Thoracic aorta (tissue), 2 donors: ENCODE measurements at places on chromosomes 5 and 9. TPM values are rescaled to one million over a fixed set of nuclear protein-coding genes. Genes with fewer than 3 reads are reported as not detected.

The GFPT2 gene
- total RNA-seq, result 32.1 TPM

The ZFP37 gene
- total RNA-seq, result 1.8 TPM

The STXBP1 gene
- total RNA-seq, result 87.3 TPM

The PCDHA1 gene
- total RNA-seq, result not detected

The CTSV gene
- not detected for total RNA-seq

- no peaks in the 10 kb centered on the region for H3K4me1 ChIP-seq
- H3K36me3 ChIP-seq, result no peaks in the 10 kb centered on the region
- DNase-seq, result no peak
Measured at GRCh38 chr9:27967210-27967609, 393.9 kb upstream of the C9orf72 start.

DNA sequence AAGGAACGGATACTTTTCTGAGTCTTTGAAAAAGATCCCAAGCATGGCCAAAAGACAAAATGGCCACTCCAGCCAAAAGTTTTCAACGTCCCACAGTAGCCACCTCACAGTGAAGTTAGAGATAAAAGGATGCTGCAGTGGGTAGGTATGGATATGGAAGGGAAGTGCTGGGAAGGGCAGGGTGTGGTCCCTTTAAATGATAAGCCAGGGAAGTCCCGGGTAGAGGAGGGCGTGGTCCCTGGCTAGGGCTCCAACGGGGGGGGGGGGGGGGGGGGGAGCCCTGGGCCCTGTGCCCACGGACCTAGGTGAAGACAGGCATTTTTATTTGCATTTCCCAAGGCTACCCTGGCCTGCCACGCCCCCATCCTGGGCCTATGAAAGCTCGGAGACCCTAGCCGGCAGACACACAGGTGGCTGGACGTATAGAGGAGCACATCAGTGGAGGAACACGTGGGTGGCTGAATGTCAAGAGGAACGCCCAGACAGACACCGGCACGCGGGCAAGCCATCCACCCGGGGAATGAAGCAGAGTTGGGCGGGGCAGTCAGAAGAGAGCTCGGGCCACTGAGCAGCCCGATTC, 306.7 kb downstream of the NFIB start:
- DNase-seq, result no peak
- no peaks in the 10 kb centered on the region for H3K36me3 ChIP-seq

- H3K36me3 ChIP-seq, result no peaks in the 10 kb centered on the region
- H3K4me3 ChIP-seq, result no peak overlapping the region
- no peak overlapping the region for H3K27ac ChIP-seq
- no peaks in the 10 kb centered on the region for H3K27me3 ChIP-seq
Measured at GRCh38 chr9:89675058-89675742, 70.4 kb downstream of the GADD45G start.

- no peak overlapping the region for H3K4me3 ChIP-seq
- no peak for DNase-seq
- H3K4me1 ChIP-seq, result no peaks in the 10 kb centered on the region
- no peaks in the 10 kb centered on the region for H3K36me3 ChIP-seq
Measured at GRCh38 chr9:16039218-16039987, 486.6 kb downstream of the CCDC171 start.

DNA sequence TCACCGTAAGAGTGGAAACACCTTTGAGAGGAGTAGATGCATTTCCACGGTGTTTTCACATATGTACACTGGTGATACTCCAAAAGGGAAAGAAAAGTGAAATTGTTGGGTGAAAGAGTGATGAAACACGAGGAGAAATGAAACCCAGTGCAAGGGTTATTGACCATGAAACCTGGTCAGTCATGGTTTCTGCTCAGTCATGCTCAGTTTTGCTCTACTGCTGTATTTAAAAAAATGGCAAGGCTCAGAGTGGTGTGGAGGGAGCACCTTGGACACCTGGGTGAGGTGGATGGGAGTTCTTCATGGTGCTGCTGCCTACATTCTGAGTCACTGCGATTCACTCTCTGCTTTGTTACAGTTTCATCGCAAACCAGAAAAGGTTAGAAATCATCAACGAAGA, 32.3 kb downstream of the NTRK2 start:
- no peak for DNase-seq
- no peak overlapping the region for H3K27ac ChIP-seq
- H3K4me3 ChIP-seq, result no peak overlapping the region
- H3K4me1 ChIP-seq, result no peaks in the 10 kb centered on the region
- H3K27me3 ChIP-seq, result no peaks in the 10 kb centered on the region

GRCh38 chr5:9686216-9686615, 56.1 kb upstream of the TAS2R1 start:
- no peaks in the 10 kb centered on the region for H3K27me3 ChIP-seq
- H3K27ac ChIP-seq, result no peak overlapping the region
- no peak overlapping the region for H3K4me3 ChIP-seq
- H3K4me1 ChIP-seq, result no peaks in the 10 kb centered on the region
- DNase-seq, result no peak
- no peaks in the 10 kb centered on the region for H3K36me3 ChIP-seq

- peaks cover 24% of the 10 kb centered on the region for H3K4me1 ChIP-seq
- H3K27ac ChIP-seq, result peak overlapping the region; percentile 16
- H3K36me3 ChIP-seq, result no peaks in the 10 kb centered on the region
- H3K4me3 ChIP-seq, result peak overlapping the region; percentile 73
- H3K27me3 ChIP-seq, result no peaks in the 10 kb centered on the region
Measured at GRCh38 chr9:135906291-135907005, 898 bp downstream of the CAMSAP1 start.
